Type B pancreatic cell (in vitro differentiated cells): ENCODE measurements at places on chromosomes 3 and 15. TPM values are rescaled to one million over a fixed set of nuclear protein-coding genes. Genes with fewer than 3 reads are reported as not detected.

DNA sequence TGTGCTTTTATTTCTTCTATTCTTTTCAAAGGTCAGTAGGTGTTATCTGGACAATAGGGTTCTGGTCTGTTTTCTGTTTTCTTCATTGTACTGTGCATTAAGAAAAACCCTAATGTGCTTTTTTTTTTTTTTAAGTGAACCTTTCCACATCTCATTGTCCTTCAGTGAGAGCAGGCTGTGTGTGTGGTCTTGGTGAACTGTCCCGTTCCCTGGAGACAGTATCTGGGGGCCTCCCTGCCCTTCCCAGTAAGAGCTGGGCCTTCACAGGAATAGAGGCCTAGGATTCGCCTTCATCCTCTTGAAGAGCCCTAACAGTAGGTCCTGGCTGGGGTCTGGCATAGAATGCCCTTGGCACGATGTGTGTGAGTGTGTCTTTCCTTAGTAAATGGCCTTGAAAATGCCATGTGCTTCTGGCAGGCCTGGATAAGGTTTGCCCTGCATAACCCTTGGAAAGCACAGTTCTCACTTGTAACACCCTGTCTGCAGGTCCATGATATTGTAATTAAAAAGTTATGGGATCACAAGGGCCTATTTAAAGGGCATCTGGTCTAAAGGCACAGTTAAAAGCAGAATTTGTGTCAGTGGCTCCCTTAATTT, 81.2 kb downstream of the IGF1R start:
- peak overlapping the region; percentile 98 for H3K27ac ChIP-seq
- H3K4me1 ChIP-seq: peaks cover 53% of the 10 kb centered on the region
- DNase-seq: no peak
- H3K4me3 ChIP-seq: peak overlapping the region; percentile 44
- H3K36me3 ChIP-seq: peaks cover 5% of the 10 kb centered on the region
- H3K27me3 ChIP-seq: no peaks in the 10 kb centered on the region

Gene GABRR3
- not detected in 2 replicates for total RNA-seq

DNA sequence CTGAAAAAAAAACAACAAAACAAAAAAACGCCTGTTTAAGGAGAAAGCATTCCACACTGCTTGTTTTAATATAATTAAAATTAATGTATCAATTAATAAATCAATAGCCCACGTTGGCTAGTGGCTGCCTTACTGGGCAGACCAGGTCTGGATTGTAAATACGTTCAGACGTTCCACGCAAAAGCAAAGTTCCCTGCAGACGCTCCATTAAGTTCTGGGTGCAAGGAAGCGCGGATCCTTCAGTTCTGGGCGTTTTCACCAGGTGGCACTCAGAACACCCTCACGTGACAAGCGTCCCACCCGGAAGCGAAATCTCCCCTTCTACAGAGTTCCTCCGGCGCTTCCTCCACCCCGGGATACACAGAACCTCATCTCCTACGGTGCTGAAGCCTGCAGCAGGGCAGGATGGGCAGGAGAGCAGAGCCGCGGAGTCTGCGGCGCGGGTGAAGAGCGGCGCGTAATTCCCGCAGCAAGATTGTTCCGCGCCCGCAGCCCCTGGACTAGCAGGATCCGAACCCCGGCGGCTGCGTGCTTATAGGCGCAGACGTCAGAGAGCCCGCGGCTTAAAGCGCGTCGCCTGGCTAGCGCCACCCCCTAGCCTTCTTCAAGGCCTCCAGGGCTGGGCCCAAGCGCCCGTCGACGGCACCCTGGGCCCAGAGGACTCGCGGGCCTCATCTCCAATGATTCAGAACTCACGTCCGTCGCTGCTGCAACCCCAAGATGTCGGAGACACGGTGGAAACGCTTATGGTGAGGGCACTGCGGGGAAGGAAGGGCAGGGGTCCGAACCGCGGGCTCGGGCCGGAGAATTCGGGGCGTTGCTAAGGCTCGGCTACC, at the start of gene SLC25A38:
Gene SLC25A38, plus strand, starts transcription at position 326 of the 836 bp plus-strand sequence. Its CDS starts 355 bp downstream, at position 681.
- no peaks in the 10 kb centered on the region for H3K27me3 ChIP-seq
- peak; percentile 80 for DNase-seq
- peaks cover 33% of the 10 kb centered on the region for H3K4me1 ChIP-seq
- H3K4me3 ChIP-seq: peak within 1 kb of the TSS; percentile 99
- H3K36me3 ChIP-seq: peaks cover 4% of the 10 kb centered on the region

DNA sequence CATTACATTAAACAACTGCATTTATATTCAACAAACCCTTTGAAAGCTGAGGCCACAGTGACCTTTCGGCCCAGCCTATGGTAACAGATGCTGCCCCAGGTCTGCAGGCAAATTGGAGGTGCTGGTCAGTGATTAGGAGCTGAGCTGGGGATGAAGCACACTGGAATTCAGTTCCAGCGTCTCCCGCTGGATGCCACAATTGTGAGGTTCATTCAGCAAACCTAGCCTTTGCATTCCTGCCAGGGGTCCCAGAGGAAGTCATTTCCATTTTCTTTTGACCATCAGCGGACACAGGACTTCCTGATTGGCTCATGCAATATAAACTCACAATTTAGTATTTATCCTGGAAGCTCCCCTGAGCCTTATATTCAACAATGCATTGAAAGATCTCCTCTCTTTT, 89.5 kb downstream of the IL20RB start:
- H3K36me3 ChIP-seq: no peaks in the 10 kb centered on the region
- DNase-seq: no peak
- no peaks in the 10 kb centered on the region for H3K4me1 ChIP-seq
- peaks cover 5% of the 10 kb centered on the region for H3K27me3 ChIP-seq

DNA sequence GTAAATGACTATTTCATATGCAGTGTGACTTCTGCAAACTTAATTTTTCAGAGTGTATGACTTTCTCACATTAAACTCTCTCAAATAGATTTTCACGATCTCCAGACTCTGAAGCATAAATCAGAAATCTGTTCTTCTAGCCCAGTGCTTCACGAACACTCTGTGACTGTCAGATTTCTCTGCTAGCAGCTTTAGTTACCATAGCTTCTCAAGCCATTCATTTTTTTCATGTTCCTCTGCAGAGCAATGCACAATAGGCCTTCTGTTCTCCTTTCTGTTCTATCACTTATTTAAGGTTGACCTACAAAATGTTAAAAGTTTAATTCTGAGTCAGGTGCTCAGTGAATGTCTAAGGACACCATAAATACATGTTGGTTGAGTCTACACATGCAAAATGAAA, 1102.2 kb downstream of the TUSC7 start:
- no peak overlapping the region for H3K27ac ChIP-seq
- no peaks in the 10 kb centered on the region for H3K36me3 ChIP-seq
- DNase-seq: no peak
- H3K27me3 ChIP-seq: no peaks in the 10 kb centered on the region
- H3K4me1 ChIP-seq: no peaks in the 10 kb centered on the region
- no peak overlapping the region for H3K4me3 ChIP-seq

DNA sequence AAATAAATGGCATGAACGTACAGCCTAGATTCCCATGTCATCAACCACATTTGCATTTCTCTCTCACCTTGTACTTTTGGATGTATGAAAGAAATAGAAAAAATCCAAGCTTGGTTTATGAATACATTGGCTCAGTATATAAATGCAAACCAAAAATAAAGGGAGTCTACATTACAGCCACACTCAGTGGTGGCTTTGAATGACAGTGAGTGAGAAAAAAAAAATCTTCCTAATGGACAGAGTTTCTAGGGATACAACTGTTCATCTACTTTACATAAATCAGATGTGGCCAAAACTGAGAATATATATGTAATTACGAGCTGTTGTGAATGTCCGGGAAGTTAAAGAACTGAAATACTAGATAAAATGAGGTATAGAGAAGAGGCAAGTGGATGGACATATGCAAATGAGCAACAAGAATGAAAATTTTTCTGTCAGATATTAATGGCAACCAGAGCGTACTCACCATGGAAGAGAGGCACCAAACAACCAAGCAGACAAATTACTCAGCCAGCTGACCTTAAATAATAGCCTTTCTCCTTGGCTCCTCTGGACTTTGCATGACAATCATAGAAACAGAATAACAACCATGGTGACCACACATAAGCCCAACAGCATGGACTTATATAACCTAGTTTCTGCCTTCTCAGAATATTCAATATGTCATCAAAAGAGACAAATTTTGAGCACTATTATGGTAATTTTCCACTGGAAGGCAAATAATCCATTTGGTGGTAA, 1305.8 kb downstream of the OTOL1 start:
- H3K27ac ChIP-seq: no peak overlapping the region
- no peaks in the 10 kb centered on the region for H3K4me1 ChIP-seq
- H3K27me3 ChIP-seq: no peaks in the 10 kb centered on the region
- H3K4me3 ChIP-seq: no peak overlapping the region
- no peak for DNase-seq
- no peaks in the 10 kb centered on the region for H3K36me3 ChIP-seq

- peaks cover 42% of the 10 kb centered on the region for H3K27me3 ChIP-seq
- H3K4me3 ChIP-seq: no peak overlapping the region
- no peak for DNase-seq
- no peaks in the 10 kb centered on the region for H3K36me3 ChIP-seq
These were observed 21.8 kb downstream of the SLC6A11 start for GRCh38 chr3:10837849-10838248.

GRCh38 chr3:58952128-58952917, 97.5 kb downstream of the CFAP20DC start:
- no peak overlapping the region for H3K4me3 ChIP-seq
- H3K4me1 ChIP-seq: no peaks in the 10 kb centered on the region
- H3K36me3 ChIP-seq: no peaks in the 10 kb centered on the region
- DNase-seq: no peak

Gene GPR176
- total RNA-seq: 0.95 and 7.2 TPM in 2 replicates

Gene LEO1
- 25.8 and 30.0 TPM in 2 replicates for total RNA-seq

- no peaks in the 10 kb centered on the region for H3K36me3 ChIP-seq
- H3K27me3 ChIP-seq: no peaks in the 10 kb centered on the region
- H3K4me1 ChIP-seq: peaks cover 5% of the 10 kb centered on the region
- no peak for DNase-seq
These were observed 56.8 kb downstream of the KAT2B start for GRCh38 chr3:20097015-20097414.

DNA sequence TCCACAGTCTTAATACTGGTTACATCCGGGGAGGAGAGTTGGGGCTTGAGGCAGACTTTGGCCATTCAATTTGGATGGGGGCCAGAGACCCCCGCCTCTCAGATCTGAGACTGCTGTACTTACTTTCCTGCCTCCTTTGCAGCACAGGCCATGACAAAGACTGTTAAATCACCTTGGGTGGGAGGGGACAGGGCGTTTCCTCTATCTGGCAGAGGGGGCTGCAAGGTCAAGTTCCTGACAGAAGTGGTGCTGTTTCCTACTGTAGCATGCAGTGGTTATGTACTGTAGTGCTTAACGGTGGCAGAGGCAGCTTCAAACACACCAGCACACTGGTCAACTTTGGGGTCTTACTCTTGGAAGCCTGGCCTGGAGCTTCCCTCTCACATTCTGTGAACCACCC, 261.2 kb upstream of the LRRFIP2 start:
- DNase-seq: no peak
- H3K4me3 ChIP-seq: no peak overlapping the region
- H3K27ac ChIP-seq: no peak overlapping the region
- no peaks in the 10 kb centered on the region for H3K27me3 ChIP-seq
- peaks cover 3% of the 10 kb centered on the region for H3K36me3 ChIP-seq

Gene CYP11A1
- 0.80 and 1.0 TPM in 2 replicates for total RNA-seq

Gene ALPK3
- 9.6 and 10.8 TPM in 2 replicates for total RNA-seq

- no peak for DNase-seq
- H3K27ac ChIP-seq: no peak overlapping the region
These were observed 381.0 kb downstream of the SOX2 start for GRCh38 chr3:182092662-182093262.
